NB4 (cell line): ENCODE measurements at places on chromosomes 1 and 21.
A peak's percentile ranks its signal among the peaks of the same experiment; 100 is the strongest.

DNA sequence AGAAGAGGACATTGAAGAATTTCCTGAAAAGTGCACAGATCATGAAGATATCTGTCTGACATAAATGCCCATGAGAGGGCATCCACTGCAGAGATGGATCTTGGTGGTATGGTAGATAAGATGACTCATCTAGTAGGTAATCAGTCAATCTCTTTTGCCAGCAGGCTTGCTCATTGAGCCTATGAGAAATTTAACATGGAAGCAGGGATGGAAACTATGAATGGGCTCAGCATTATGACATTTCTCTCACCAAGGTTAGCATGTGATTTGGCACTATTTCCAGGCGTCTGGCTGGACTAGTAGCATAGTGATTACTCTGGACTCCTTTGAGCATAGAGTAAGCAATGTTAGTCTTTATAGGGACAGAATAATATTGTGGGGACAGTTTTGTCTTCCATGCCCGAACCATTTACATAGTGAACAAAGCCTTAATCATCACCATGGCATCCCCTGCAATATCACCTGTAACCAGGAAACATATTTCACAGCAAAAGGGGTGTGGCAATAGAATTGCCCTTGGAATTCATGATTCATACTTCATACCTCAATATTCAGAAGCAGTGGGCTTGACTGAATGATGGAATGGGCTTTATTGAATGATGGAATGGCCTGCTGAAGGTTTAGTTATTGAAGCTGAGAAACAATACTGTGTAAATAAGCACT is 7.3 kb downstream of the OR2C3 start:
- no peak for DNase-seq

GRCh38 chr1:243595527-243596210 is 254.4 kb downstream of the AKT3 start:
- DNase-seq: peak; percentile 15

DNA sequence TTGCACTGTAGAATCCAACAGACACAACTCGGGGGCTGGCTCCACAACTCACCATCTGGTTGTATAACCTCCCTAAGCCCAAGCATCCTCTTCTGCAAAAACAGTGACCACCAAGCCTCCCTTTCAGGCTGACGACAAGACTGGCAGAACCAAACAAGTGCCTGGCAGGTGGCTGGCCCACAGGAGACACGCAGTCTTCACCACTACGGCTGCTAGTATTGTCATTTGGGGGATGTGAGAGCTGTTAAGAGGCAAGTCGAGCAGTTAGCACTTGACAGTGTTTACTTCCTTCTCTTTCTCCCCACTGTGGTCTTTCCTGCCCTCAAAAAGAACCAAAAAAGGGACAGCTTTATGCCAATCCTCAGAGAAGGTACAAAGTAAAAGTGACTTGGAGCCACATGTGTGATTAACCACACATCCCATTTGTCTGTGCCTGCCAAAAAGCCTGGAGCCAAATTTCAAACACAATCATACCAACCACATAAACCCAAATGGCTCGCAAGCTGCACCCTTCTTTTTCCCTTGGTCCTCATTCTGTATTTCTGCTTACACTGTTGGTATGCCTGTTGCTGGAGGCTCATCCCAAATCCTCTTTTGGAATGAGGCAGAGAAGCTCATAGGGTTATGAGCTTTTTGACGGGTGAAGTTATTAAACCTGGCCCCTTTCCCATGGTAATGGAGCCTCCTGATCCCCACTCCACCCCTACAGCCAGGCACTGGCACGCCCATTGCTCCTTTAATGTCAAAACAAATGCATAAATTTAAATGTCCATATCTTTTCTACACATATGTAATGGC is 94.1 kb downstream of the TGFBR3 start:
- DNase-seq: no peak

DNA sequence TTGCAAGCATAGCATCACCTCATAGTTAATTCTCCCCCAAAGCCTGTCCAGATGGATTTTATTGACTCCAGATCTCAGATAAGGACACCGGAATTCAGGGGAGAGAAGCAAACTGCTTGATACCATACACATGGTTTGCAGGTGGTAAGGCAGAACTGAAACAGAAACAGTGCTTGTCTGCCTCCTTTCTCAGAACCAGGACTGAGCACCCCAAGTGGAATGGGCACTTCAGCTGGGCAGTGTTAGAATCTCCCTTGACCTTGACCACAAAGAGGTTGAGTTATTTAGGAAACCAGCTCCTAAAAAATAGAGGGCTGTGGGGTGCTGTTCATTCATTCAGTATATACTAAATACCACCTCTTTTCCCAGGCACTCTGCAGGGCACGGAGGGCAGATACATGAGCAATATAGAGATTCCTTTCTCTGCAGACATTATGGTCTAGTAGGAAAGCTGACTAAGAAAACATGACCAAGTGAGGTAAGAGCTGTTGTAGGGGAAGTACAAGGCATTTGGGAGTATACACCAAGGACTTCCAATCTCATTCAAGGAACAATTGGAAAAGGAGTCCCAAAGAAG is 185.2 kb downstream of the C1orf94 start:
- DNase-seq: no peak

DNA sequence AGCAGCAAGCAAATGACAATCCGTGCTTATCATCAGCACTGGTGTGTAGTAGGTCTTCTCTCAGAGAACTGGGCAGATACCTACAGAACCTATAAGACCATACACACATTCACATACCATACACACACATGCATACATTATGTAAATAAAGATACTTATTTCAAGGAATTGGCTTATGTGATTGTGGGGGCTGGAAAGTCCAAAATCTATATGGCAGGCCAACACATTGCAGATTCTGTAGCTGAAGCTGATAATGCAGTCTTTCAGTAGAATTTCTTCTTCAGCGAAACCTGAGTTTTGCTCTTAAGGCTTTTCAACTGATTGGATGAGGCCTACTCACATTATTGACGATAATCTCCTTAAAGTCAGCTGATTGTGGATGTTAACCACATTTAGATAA is 24.1 kb downstream of the RAP1A start:
- no peak for DNase-seq

DNA sequence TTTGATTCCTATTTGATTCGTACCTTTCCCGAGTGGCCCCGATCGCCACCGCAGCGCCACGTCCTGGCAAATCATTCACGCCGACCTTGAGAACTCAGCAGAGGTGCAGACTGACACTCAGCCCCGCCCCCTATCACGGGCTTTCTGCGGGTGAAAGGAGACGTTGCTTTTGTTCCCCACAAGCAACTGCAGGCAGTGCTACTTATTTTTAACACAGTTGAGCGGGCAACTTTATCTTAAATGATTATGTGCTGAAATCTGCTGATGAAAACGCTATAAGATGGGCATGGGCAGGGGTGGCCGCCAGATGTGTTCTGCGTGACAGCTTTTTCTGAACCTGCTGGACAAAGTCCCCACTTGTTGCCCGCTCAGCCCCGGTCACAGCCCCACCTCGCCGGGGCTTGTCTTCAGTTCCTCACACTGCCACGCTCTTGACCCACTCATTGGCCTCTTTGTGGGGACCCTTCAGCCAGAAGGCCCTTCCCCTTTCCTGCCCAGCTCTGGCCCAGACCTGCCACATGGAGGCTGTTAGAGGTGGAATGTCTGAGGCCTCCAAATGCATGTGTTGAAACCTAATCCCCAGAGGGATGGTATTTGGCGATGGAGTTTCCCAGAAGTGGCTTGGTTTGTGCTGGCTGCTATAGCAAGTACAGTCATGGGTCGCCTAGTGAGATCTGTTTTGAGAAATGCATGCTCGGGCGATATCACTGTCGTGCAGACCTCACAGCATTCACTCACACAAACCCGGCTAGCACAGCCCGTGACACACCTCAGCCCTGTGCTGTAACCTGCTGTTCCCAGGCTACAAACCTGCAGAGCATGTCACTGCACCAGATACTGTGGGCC is 15.7 kb upstream of the PDXK start:
- peak; percentile 91 for DNase-seq

DNA sequence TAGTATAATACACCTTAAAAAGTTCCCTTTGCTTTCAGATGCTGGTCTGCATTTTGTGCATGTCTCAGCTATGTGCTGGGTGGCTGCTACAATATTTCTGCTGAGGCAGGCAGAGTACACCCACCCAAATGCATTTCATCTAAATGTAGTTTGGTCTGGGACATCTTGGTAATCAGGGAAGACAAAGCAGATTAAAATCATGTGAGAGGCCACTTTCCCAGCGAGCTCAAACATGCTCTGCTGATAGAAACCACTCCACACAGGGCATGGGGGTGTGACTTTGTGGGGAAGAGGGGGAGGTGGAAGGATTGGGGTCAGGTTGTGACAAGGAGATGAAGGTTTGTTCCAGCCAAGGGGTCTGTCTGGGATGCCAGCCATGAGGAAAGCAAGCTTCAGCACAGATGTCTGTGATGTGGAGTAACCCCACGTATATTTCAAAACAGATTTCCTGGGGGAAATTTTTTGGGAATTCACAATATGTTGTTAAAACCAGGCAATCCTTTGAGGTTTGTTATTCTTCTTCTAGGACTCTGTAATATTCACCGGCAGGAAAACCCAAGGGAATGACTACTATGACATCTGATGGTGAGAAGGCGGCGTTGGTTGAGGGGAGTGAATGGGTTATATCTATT is 255.1 kb upstream of the FGGY start:
- no peak for DNase-seq
